ENCODE measurements at places on chromosomes 2 and 18.
A peak's percentile ranks its signal among the peaks of the same experiment; 100 is the strongest.

- DNase-seq, result no peak
Observed at GRCh38 chr2:120976501-120977307, 241.0 kb downstream of the GLI2 start.

- no peak for DNase-seq
Observed at GRCh38 chr18:27363872-27364271, 178.8 kb upstream of the CHST9 start.

DNA sequence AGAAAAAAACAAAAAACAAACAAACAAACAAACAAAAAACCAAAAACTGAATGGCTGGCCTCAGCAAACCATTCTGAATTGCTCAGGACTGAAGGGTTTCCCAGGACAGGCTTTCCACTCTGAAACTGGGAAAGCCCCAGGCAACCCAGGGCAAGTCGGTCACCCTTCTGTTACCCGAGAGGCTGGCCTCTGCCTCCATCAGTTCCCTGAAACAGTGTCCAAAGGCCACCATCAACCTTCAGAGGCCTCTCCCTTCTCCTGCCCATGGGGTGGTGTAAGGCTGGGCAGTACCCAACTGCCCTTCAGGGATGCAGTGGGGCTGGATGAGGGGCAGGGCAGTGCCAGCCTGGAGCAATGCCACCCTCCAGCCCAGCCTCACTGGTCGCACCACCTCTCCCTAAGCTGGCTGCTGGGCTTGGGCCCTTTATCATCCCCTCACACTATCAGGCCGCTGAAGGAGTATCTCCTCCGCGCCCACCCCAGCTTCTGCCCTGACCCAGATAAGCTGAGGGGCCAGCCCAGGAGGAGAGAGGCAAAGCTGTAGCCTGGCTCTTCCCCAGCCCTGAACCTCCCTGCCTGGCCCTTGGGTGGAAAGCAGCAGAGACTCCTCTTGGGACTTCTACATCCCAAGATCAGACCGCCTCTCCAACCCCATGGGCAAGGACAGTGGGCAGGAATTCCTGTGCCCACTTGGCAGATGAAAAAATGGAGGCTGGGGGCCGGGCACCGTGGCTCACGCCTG lies 35.9 kb downstream of the ZFP36L2 start:
- DNase-seq, result no peak

DNA sequence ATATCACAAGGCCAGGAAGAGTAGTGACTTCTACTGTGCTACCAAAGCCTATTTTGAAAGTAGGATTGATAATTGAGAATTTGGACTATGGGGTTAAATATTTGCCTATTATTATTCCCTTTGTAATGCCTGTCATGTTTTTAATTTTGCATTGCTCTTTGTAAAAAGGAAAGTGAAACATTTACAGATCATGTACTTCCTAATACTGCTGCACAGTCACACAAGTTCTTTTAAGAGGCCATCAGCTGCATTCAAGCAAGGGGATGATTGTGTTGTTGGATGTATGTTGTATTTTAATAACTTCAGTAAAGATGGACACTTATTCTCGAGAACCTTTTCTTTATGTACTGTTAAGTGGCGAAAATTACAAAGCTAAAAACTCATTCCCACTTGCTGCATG lies 70.1 kb downstream of the PLEKHA3 start:
- no peak for DNase-seq

DNA sequence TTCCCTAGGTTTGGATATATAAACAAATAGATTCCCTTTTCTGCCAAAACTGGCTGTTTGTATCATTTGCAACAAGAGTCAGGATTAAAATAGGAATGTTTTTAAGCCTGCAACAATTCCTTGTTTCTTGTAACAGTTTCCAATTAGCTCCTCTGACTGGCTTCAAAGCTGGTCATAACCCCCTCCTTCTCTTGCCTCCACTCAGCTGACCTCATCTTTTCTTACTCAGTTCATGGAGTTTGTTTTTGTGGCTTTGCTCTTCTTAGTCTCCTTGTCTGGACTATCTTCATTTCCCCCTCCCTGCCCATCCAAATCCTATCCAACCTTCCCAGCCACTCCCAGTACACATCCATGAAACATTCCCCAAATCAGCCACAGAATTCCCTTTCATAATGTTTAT lies 14.3 kb upstream of the RAPH1 start:
- no peak for DNase-seq

- peak; percentile 30 for DNase-seq
Observed at GRCh38 chr2:21330786-21331391, 207.1 kb downstream of the TDRD15 start.

DNA sequence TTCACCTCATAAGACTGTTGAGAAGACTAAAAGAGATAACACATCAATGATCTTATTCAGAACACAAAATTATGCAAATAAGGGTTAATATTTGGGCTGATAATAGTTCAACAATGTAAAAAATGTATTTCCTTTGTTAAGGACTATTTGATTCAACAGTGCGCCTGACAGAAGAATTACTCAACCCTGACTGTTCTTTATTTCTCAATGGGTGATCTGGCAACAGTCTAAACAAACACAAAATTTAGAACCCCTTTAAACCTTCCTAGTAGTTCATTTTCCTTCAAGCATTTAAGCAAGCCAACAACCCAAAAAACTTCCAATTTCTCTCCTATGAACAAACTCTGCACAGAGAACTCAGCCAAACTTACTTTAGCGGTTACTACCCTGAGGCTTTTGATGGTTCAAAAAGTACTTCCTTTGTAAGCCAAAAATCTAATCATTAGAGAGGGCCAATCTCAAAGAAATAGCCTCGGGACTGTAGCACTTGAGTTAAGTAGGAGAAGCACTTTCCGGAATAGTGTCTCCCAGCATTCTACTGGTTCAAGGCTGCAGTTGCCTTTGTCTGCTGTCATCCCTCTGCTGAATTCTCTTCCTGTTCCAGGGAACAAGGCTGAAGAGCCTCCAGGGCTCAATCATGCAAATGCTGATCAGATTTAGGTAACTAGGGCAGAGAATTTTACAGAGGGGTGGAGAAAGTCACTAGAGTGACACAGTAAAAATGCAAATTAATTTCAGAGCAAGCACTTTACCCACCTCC lies 40.9 kb upstream of the MAPK4 start:
- DNase-seq, result no peak

Data from CMK (cell line).